ENCODE measurements at places on chromosomes 16 and 17. TPM values are rescaled to one million over a fixed set of nuclear protein-coding genes. Genes with fewer than 3 reads are reported as not detected.

DNA sequence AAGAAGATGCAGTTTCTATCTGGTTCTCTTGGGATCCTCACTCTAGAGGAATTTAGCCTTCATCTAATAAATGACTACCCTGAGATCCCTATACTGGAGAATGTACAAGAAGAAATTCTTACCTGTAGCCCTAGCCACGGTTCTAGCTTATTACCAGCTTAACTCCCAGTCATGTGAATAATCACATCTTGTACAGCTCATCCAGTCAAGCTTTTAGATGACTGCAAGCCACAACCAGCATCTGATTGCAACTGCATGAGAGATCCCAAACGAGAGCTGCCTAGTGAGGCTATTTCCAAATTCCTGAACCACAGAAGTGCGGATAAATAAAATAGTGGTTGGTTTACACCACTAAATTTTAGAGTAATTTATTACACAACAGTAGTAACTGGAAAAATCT lies 196.0 kb upstream of the CPHXL start:
- no peak overlapping the region for H3K27ac ChIP-seq
- no peaks in the 10 kb centered on the region for H3K36me3 ChIP-seq
- peaks cover 59% of the 10 kb centered on the region for H3K27me3 ChIP-seq
- DNase-seq = no peak

GRCh38 chr16:68356249-68356918 lies 45.6 kb downstream of the PRMT7 start:
- peaks cover 6% of the 10 kb centered on the region for H3K36me3 ChIP-seq
- H3K27me3 ChIP-seq = no peaks in the 10 kb centered on the region
- no peak overlapping the region for H3K4me3 ChIP-seq
- H3K4me1 ChIP-seq = no peaks in the 10 kb centered on the region

- peaks cover 8% of the 10 kb centered on the region for H3K27me3 ChIP-seq
- peak within 1 kb of the TSS; percentile 81 for H3K27ac ChIP-seq
- peak within 1 kb of the TSS; percentile 71 for H3K4me3 ChIP-seq
- H3K36me3 ChIP-seq = no peaks in the 10 kb centered on the region
Observed at GRCh38 chr17:9644910-9645751, at the start of gene USP43. USP43 (plus strand) TSS chr17:9645517; CDS start chr17:9645633, 116 bp downstream.

- peaks cover 6% of the 10 kb centered on the region for H3K4me1 ChIP-seq
- H3K27me3 ChIP-seq = no peaks in the 10 kb centered on the region
- peaks cover 3% of the 10 kb centered on the region for H3K36me3 ChIP-seq
- H3K4me3 ChIP-seq = no peak overlapping the region
Observed at GRCh38 chr16:21611556-21612384, 12.4 kb downstream of the METTL9 start.

DNA sequence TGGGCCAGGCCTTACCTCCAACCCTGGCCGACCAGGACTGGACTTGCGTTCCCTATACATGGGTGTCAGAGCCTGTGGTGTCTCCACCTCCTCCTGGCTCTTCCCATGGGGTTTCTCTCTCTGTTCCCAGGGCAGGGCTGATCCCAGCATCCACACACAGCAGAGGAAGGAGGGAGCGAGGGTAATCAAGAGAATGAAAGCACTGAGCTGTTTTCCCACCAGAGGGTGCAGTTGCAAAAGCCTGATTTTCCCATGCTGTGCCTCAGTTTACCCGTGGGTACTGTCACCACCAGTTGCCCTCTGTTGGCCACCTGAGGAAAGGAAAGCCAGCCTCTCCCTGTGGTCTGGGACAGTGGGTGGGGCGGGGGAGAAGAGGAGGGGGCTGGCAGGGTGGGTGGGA lies 249.7 kb upstream of the GSE1 start:
- no peak overlapping the region for H3K27ac ChIP-seq
- no peaks in the 10 kb centered on the region for H3K27me3 ChIP-seq
- H3K4me1 ChIP-seq = peaks cover 8% of the 10 kb centered on the region
- H3K36me3 ChIP-seq = no peaks in the 10 kb centered on the region
- H3K4me3 ChIP-seq = no peak overlapping the region
- DNase-seq = no peak

DNA sequence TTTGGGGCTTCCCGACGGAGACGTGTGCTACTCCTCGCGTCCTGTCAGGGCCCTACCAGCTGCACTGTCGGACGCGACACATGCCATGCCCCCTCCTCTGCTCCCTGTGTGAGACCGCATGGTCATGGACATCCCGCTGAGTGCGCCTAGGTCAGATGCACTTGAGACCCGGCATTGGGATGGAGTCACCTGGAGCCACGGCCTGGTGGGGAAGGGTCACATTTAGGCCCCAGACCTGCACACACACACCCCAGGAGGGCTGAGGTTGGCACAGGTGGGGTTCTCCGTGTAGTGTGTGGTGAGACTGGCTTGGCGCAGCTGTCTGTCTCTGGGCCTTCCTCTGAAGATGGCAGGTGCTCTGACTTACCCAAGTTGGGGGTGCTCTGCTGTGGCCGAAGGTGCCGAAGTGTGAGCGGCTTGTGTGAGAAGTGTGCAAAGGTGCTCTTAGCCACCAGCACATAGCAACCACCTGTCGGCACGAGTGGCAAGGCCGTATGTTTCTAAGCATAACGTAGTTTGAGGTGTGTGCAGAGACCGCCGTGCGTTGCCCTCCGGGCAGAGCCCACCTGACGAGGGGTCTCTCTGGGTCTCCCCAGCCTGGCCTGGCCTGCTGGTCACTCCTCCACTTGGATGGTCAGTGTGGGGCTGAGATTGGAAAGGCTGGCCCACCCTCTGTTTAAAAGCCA lies 108.6 kb downstream of the BANP start:
- no peak for DNase-seq
- no peaks in the 10 kb centered on the region for H3K4me1 ChIP-seq
- H3K36me3 ChIP-seq = no peaks in the 10 kb centered on the region
- H3K4me3 ChIP-seq = no peak overlapping the region
- H3K27ac ChIP-seq = no peak overlapping the region

The DPEP1 gene
- 2.5 TPM for total RNA-seq
